Thoracic aorta (tissue), 2 donors: ENCODE measurements at places on chromosomes 3 and 15.

GRCh38 chr15:26095710-26096330 lies 232.7 kb upstream of the ATP10A start:
- DNase-seq, result no peak

GRCh38 chr3:77620009-77620408 lies 580.1 kb downstream of the ROBO2 start:
- no peak for DNase-seq

DNA sequence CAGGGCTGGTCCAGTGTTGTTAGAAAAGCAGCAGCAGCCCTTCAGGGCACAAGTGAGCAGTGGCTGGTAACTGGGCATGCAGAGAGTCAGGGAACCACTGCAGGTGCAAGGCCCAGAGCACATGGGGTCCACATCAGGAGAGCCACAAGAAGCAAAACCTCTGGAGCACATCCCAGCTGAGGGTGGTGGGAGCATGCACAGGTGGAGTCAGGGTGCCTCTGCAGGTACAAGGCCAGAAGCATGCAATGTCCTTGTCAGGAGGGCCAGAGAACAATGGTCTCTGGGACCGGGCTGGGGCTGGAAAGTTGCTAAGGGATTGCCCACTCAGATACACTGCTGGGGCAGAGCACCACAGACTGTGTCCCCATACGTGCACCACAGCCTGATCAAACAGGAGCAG lies 226.1 kb upstream of the UBE2E2 start:
- DNase-seq, result no peak

GRCh38 chr15:59622289-59622688 lies 10.7 kb downstream of the GCNT3 start:
- no peak for DNase-seq

GRCh38 chr3:189995129-189995528 lies 125.6 kb downstream of the P3H2 start:
- no peak for DNase-seq

DNA sequence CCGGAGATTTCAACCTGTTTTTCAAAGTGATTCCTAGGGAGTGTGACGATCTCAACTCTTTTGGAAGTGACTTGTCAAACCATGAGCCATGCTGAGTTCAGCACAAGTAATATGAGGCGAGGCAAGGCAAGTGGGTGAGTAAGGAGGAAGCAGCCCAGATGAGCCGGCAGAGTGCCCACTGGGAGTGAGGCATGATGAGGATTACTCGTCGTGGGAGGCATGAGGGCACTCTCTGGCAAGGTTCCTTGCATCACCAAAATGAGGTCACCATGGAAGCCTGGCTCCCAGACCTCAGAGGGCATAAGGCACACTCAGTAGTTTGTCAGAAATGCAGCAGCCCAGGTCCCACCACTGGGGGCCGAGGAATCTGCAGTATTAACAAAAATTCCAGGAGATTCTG lies 636.1 kb downstream of the MAGI1 start:
- peak; percentile 26 for DNase-seq

DNA sequence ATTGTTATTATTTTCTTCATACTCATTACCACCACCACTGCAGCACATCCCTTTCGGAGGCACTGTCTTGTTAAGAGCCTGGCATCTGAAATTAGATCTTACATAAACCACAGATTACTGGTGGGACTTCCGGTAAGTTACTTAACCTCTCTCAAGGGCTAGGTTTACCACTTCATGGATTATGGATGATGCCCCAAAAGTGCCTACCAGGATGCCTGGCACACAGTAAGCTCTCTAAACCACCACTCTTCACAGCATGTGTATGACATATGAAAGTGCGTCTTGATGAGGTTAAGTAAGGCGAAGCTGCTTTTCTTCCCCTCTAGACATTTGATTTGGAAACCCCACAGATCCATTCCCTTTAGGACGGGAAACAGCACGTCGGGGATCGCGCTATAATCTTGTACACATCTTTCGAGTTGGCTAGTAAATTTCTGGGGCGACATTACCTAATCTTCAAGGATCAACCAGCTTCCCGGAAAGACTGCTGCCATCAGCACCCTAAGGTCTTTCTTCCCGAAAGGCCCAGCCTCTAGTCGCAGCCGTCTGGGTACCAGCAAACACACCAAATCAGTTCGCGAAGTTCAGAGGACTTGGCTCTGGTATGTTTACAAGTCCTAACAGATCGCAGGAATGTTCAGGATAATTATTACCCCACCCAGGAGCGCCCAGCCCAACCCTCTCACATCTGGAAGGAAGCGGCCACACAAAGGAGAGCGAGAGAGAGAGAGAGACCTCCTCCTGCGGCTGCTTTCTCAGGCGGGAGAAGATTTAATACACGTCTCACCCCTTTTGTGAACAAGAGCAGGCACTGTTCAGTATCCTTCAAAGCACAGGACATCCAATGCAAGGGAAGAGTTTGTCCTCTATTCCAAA lies 155.1 kb upstream of the FRMD4B start:
- no peak for DNase-seq

- no peak for DNase-seq
Observed at GRCh38 chr3:111076732-111077131, 5.1 kb downstream of the NECTIN3 start.

GRCh38 chr15:74253211-74253921 lies 17.2 kb downstream of the CCDC33 start:
- DNase-seq, result no peak

DNA sequence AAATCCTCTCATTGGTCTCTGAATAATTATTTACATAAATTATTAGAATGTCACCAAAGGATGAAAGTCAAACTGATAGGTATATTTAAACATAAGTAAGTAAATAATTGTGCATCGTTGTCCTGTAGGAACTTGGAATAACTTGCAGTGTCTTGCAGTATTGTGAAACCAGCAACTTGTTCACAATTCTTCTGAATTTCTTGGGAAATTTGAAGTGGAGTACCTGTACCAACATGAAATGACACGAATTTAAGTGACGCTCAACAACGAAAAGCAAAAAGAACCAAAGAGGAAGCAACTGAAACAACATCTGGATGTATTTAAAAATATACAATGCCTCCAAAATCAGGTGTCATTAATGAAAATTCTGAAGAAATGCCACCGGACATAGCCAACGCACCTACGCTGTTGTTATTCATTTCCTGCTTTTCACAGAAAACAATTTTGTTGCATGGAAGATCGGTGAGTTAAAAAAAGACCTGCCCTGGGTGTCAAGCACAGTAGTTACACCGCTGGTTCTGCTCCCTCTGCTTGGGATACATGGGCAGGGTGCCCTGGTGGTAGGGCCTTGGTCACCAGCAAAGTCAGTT lies 112.5 kb downstream of the RPLP1 start:
- DNase-seq, result no peak

DNA sequence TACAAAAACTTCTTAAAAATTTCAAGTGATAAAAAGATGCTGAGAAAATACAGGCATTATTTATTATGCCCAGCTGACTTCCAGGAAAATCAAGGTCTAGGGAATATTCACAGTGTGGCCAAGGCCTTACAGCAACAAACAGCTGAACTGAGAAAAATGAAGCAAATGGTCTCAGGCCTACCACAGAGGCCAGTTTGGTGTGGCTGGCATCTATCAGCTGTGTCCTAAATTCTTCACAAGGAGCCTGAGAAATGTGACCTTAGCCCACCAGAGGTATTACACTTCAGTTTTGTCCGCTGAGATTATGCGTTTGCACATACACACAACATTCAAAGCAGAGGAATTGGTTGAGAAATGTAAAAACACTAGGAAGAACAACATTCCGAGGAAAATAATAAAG lies 77.4 kb downstream of the ANP32A start:
- no peak for DNase-seq

- DNase-seq, result no peak
Observed at GRCh38 chr15:66729331-66729951, 27.4 kb downstream of the SMAD6 start.

DNA sequence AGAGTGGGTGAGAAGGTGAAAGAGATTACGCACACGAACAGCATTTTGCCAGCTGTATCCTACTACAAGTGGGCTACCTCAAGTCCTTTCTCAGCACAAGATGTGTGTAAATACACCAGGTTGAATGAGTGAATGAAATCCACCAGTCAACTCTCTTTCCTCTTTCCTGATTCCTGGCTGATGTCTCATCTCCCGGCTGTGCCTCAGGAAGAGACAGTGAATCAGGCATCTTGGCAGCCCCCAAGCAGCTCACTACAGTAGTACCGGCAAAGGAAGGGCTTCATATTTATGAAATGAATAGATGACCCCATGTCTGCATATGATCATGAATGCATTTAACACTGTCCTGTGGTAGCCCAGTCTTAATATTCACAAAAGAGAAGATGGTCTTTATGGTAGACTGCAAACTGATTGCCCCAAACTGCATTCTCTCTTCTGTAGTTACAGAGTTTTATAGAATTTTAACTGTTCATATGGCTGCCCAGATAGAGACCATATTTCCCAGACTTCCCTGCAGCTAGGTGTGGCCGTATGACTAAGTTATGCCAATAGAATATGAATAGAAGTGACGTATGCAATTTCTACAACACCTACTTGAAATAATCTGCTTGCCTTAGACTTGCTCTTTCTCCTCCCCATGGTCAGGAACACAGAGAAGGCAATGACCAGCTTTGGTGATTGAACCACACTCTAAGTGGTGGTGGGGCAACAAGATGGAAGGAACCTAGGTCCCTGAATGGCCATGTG lies 22.7 kb downstream of the MGLL start:
- DNase-seq, result no peak

GRCh38 chr3:13972679-13973379 lies 93.0 kb upstream of the WNT7A start:
- DNase-seq, result no peak

- DNase-seq, result no peak
Observed at GRCh38 chr3:112958811-112959560, 15.9 kb downstream of the CD200R1 start.

GRCh38 chr3:62712746-62713145 lies 162.5 kb downstream of the CADPS start:
- DNase-seq, result no peak

DNA sequence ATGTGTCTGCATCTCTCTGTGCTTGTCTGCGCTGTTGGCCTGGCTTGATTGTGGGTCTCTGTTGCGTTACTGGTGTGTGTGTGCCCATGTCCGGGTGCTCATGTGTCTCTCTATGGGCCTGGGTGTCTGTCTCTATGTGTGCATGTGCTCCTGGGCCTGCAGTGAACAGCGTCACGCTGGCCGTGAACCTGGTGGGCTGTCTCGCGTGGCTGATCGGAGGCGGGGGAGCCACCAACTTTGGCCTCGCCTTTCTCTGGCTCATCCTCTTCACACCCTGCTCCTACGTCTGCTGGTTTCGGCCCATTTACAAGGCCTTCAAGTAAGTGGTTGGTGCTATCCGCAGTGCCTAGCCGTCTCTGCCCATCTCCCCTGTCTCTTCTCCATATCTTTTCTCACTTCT lies 7.0 kb upstream of the PPCDC start:
- DNase-seq, result no peak

- DNase-seq, result no peak
Observed at GRCh38 chr3:177181418-177181817, 15.9 kb downstream of the TBL1XR1 start.

DNA sequence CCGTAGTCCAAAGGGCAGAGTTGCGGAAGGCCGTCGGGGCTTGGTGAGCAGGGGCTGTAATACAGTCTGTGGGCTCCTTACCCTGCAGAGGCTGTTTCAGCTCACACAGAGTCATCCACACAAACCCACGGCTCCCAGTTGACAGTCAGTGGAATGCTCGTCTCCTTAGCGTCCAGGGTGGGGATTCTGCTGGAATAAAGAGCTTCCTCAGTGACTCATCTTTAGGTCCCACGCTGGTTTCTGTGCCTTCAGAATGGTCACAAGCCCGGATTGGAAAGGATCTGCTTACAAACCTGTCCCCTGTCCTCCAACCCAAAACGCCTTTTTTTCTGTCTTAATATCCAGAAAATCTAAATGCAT lies 201.3 kb upstream of the TPM1 start:
- DNase-seq, result no peak

DNA sequence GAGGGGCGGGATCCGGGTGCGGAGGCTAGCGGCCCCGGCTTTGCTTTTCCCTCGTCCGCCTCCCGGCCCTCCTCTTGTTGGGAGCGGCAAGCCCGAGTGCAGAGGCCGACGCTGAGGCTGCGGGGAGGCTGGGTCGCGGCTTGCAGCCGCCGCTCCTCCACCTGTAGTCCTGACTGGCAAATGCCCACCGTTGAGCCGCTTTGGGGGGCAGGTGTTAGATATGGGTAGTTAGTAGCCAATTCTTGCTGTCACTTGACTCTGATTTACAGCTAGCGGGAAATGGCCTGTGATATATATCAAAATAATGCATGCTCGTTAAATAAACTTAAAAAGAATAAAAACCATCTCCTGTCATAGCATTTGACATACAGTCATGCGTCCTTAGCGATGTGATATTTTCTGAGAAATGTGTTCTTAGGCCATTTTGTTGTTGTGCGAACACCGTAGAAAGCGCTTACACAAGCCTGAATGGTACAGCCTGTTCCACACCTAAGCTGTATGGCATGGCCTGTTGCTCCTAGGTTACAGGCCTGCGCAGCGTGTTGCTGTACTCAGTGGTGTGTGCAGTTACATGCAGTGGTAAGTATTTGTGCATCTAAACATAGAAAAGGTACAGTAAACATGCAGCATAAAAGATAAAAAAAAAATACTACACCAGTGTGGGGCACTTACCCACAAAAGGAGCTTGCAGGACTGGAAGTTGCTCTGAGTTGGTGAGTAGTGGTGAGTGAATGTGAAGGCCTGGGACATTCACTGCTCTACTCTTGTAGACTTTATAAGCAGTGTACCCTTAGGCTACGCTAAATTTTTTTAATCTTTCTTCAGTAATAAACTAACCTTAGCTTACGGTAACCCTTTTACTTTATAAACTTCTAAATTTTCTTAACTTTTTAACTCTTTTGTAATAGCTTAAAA lies 873 bp downstream of the CAPN7 start:
- DNase-seq, result peak; percentile 7

DNA sequence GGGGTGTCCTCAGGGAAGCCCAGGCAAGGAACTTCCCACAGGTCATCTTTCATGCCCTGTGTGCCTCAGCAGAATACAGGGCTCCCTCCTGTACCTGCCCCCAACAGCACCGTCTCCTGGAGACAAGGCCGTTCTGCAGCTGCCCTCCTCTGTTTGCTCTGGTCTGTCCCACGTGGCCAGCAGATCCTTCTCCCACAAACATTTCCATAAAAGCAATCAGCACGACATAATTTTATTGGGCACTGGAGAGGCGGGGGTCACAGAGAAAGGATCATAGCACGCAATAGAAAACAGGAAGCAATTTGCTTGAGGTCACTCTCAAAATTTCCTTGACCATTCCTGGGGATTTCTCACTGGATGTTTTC lies 29.4 kb downstream of the STARD5 start:
- no peak for DNase-seq

GRCh38 chr15:100682468-100682867 lies 80.1 kb downstream of the ASB7 start:
- DNase-seq, result no peak

DNA sequence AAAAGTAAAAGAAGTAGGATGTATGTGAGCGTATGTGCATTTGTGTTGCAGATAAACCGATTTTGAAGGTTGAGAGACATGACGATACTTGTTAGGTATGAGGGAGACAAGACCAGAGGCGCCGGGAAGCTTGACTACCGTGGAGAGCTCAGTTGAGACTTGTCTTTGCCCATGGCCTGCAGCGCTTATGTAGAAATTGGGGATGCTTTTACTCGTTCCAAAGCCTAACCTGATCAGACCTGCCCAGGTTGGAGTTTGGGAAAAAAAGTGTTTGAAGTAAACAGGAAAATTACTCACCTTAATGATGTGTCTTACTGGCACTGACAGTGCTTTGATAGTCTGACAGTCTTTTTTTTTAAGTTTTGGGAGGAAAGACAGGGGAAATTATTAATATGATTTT lies 202.8 kb downstream of the TP63 start:
- DNase-seq, result no peak

GRCh38 chr3:179446501-179446900 lies 4.8 kb downstream of the GNB4 start:
- no peak for DNase-seq

GRCh38 chr3:111939873-111940272 lies 39.0 kb upstream of the ABHD10 start:
- no peak for DNase-seq
